Fibroblast of skin of abdomen (primary cell): ENCODE measurements at places on chromosomes 12 and 14.

DNA sequence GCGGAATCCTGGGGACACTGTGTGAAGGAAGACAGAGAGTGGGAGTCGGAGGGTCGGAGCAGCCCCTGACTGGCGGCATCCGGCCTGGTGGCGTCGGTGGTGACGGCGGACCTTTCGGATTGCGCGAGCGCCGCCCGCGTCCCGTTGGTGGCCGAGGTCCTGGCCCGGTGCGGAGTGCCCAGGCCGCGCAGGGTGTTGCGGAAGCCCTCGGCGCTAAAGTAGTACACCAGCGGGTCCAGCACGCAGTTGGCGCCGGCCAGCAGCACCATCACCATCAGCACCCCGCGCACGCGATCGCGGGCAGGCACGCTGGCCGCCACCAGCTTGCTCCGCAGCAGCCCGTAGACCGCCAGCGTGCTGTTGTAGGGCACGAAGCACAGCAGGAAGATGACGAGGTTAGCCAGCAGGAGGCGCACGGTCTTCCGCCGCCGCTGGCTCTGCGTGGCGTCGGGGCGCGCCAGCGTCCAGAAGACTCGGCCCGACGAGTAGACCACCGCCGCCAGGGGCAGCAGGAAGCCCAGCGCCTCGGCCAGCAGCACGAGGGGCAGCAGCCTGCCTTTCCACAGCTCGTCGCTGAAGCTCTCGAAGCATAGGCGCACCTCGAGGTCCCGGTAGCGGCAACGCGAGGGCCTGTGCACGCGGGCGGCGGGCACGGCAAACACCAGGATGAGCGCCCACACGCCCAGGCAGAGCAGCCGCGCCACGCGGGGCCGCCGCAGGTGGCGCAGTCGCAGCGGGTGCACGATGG, 13.1 kb upstream of the CHD4 start:
- peak; percentile 69 for DNase-seq

- peak; percentile 62 for DNase-seq
Observed at GRCh38 chr12:2752676-2753371, 41.9 kb upstream of the FKBP4 start.

DNA sequence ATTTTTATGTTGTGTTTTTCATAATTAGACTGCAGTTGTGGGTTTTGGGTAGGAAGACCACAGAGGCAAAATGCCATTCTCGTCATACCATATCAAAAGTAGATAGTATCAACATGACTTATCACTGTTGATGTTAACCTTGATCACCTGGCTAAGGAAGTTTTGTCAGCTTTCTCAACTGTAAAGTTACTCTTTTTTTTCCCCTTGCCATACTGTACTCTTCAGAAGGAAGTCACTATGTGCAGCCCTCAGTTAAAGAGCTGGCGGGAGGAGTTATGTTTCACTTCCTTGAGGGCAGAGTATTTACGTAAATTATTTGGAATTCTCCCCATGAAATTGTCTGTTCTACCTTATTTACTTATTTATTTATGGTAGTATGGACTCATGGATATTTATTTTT, 78.7 kb downstream of the PRORP start:
- no peak for DNase-seq

DNA sequence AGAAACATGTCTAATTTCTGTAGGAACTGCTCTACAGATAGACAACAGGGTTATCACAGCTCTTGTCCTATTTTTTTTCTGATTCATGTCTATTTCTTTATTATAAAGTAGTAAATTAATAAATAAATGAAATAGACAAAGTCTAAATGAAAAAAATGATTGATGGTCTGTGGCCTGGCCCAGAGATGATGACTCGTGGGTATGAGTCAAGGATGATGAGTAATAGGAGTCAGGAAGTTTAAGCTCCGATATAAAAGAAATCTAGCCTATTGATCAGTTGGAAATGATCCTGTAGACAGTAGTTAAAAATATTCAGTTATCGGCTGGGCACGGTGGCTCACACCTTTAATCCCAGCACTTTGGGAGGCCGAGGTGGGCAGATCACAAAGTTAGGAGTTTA, 90.6 kb upstream of the RTL1 start:
- peak; percentile 55 for DNase-seq

DNA sequence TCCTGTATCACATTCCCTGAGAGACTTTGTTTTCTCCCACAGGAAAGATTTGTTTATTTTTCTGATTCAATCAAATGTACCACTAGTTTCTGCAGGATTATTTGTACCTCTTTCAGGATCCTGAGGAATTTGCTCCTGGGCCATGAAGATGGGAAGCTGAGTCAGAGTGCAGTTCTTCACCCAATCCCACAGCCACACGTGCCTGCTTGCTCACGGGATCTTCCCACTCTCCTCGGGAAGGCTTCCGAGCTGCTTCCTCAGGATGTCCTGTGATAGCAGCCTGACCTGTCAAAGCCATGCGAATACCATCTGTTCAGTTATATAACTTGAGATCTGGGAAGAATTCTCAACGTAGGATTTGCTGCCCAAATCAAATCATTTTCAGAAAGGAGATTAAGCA, 41.8 kb upstream of the HIF1A start:
- peak; percentile 74 for DNase-seq

GRCh38 chr14:89603938-89604480, 187.0 kb upstream of the FOXN3 start:
- no peak for DNase-seq

- peak; percentile 14 for DNase-seq
Observed at GRCh38 chr14:71448431-71449315, 483.6 kb upstream of the RGS6 start.

- peak; percentile 65 for DNase-seq
Observed at GRCh38 chr12:47504775-47505446, 200.9 kb downstream of the RPAP3 start.

DNA sequence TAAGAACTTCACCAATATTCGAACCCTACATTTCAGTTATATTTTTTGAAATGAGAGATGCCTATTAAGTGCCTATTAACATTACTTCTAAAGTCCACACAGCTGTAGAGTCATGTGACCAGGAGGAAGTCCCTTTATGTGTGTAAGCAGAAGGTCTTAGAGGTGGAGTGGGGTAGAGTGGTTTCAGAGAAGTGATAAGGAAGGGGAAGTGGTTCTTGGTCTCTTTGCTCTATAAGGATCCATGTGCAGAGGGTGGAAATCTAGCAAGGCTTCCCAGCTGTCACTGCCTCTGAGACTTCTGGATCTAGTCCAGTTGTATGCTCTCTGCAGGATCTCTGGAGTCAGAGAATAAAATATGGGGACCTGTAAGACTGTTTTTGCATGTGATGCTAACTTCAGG, 673.9 kb downstream of the FLRT2 start:
- no peak for DNase-seq

DNA sequence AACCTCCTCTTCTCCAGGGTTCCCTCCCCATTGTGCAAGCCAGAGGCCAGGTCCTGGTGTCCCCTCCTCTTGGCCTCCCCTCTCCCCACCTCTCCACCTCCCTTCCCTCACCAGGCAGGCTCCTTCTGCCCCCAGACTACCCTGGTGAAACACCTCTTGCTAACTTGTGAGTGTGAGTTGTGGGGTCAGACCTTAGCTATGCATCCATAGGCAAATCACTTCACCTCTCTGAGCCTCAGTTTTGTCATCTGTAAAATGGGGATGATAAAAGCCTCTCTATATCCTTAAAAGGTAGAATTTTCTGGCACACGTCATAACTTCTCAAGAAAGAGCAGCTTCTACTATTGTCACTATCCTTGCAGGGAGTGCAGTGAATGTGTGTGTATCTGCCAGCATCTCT, 7.9 kb upstream of the DIO3 start:
- DNase-seq: no peak

- DNase-seq: peak; percentile 20
Observed at GRCh38 chr14:91891721-91892220, 24.4 kb upstream of the TC2N start.

- DNase-seq: no peak
Observed at GRCh38 chr14:54749727-54750126, 152.9 kb downstream of the GCH1 start.

DNA sequence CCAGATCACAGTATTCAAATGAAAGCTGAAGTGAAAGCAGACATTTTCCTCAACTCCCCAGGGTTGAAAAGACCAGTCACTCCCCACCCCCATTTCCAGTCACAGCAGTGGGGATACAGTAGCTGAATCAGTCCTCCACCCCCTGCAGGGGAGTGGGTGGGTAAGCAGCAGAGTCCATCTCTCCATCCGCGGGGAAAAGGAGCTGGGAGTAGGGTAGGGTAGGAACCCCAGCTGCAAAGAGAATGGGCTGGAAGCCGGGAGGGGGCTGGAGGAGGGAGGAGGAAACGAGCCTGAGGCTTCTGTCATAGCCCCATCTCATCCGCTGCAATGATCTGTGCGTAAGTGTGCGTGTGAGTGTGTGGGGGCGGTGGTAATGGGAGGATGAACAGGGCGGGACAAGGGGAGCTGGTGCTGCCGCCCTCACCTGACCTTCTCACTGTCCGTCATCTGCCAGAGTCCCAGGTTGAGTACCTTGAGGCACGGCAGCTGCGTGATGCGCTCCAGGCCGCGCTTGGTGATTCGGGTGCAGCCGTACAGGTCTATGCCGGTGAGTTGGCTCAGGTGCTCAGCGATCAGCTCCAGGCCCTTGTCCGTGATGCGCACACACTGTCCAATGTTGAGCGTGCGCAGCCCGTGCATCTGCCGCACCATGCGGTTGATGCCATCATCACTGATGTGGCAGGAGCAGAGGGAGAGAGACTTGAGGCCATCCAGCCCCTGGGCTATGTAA, 1.8 kb downstream of the FBXL14 start:
- peak; percentile 71 for DNase-seq

DNA sequence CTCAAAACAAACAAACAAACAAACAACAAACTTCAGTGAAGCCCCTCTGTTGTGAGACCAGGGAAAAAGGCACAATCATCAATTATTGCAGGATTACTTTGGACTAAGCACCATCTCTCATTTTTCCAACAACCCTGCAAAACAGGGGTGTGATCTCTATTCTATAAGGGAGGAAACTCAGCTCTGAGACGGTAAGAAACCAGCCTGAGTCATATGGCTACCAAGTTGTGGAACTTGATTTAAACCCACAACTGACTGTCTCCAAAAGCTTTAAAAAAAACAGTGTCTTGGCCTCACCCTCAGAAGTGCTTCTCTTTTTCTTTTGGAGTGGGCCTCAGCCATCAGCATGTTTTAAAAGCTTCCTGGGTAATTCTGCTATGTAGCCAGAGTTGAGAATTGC, 49.8 kb downstream of the RIN3 start:
- peak; percentile 56 for DNase-seq

GRCh38 chr14:103928011-103928890, at the start of gene TDRD9:
TSS of gene TDRD9 (plus strand) at chr14:103928456. CDS start at chr14:103928510, 54 bp downstream.
- no peak for DNase-seq

GRCh38 chr14:37594238-37594970, 645 bp downstream of the FOXA1 start:
- peak; percentile 72 for DNase-seq

- DNase-seq: peak; percentile 21
Observed at GRCh38 chr12:76915361-76916169, 36.7 kb upstream of the CSRP2 start.

DNA sequence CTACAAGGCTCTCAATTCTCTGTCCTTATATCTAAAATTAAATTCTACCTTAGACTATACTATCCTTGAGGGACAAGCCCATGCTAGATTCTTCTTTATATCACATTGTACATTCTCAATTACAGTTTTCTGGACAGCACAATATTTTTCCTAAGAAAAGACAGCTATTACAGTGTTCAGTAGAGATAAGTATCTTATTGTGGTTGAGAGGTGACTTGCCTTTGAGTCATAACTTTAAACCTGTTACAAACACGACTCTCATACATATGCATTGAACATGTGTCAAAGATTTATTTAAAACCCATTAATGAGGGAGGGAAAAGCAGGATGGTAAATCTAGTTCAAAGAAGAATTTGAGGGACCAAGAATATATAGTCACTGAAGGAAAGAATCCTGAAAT, 61.1 kb downstream of the TPH2 start:
- peak; percentile 13 for DNase-seq

- DNase-seq: peak; percentile 68
Observed at GRCh38 chr12:48996794-48997718, 2.1 kb downstream of the DDN start.

DNA sequence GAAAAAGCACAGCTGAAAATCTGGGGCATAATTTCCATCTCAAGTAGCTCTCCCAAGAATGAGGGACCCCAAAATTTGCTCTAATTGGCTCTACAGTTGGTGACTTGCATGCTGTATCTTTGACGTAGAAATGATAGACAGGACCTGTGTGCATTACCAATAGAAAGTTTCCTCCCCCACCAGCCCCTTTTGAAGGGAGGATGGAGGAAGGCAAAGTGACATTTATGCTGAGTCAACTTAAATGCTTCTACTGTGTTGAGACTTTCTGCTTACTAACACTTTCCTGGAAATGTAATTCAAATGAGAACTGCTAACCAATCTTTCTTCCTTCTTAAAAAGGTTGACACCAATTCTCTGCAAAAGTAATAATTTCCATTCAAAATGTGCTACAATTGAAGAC, 31.9 kb downstream of the TSPAN8 start:
- DNase-seq: no peak

DNA sequence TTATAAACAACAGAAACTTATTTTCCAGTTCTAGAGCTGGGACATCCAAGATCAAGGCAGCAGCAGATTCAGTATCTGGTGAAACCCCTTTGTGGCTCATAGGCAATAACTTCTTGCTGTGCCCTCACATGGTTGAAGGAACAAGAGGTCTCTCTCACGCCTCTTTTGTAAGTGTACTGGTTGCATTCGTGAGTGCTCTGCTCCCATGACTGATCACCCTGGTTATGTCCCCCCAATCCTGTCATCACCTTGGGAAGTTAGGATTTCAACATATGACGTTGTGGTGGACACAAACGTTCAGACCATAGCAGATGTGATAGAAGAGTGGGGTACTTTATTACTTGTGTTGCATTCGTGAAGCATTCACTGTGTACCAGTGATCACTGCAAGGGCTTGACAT, 184.0 kb downstream of the SRGAP1 start:
- no peak for DNase-seq
